ENCODE measurements at places on chromosomes 2 and 18.
A peak's percentile ranks its signal among the peaks of the same experiment; 100 is the strongest.

DNA sequence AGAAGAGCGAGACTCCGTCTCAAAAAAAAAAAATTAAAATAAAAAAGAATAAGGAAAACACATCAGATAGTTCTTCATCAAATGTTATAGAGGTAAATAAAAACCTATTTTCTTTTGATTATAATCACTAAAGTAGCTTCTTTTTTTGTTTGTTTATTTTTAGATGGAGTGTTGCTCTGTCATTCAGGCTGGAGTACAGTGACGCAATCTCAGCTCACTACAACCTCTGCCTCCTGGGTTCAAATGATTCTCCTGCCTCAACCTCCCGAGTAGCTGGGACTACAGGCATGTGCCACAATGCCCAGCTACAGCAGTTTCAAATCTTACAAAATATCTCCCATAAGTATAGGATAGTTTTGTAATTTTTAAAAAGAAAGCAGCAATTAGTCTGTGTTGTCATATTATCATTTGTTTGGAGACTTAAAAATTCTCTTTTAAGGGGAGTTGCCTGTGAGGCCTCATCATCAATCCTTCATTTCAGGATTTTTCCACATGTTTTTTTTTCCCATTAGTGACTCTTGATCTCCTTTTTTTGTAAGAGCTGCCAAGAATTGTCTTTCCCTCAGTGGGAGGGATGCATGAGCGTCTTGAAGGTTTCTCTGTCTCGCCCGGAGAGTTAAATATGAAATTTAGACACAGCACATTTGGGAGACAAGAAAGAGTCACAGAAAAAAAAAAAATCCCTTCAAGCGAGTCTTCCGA is 275.9 kb downstream of the CDCA7 start:
- DNase-seq = no peak

DNA sequence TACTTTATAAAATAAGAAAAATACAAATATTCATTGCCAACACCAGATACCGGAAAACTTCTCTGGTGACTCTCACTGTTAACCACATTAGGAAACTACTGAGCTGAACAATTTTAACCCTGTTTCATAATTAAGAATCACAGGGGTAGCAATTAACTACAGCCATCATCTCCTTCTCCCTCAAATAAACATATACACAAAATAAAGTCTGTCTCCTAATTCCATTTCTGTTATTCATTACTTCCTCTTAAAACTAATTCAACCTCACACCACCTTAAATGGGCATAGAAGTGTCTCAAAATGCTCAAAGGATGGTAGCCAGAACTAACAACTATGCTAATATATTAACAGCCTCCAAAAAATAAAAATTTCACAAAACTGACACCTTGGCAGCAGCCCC is 60.7 kb downstream of the ACVR1 start:
- no peak for DNase-seq

GRCh38 chr2:157413326-157414035 is 30.4 kb downstream of the CYTIP start:
- DNase-seq = peak; percentile 84

- DNase-seq = no peak
Measured at GRCh38 chr2:85401844-85402243, 8.3 kb downstream of the CAPG start.

GRCh38 chr18:3451183-3451988 is 1.4 kb downstream of the TGIF1 start:
- peak; percentile 87 for DNase-seq
